WTC11 (cell line): ENCODE measurements at places on chromosomes 2 and 18. TPM values are rescaled to one million over a fixed set of nuclear protein-coding genes. Genes with fewer than 3 reads are reported as not detected.

DNA sequence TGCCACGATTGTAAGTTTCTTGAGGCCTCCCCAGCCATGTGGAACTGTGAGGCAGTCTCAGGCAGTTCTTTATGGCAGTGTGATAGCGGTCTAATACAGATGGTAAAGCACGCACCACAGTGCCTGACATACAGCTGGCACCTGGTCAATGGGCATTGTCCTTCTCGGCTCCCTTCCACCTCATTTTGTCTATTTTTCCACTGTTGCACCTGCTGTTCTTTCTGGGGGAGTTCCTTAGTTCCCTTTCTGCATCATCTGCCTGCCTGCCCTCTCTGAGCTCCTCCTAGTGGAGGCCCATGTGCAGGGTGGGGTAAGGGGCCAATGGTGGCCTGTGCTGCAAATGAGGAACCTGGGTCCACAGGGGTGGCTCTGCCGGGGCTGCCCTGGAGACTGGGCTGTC, 157.6 kb downstream of the LPIN1 start:
- no peak overlapping the region for H3K27ac ChIP-seq
- no peak for DNase-seq
- no peaks in the 10 kb centered on the region; the same call in 1 of the 2 replicates for H3K27me3 ChIP-seq
- H3K4me3 ChIP-seq: no peak overlapping the region
- peaks cover 2% of the 10 kb centered on the region; the same call in 1 of the 2 replicates for H3K4me1 ChIP-seq
- no peaks in the 10 kb centered on the region for H3K36me3 ChIP-seq

DNA sequence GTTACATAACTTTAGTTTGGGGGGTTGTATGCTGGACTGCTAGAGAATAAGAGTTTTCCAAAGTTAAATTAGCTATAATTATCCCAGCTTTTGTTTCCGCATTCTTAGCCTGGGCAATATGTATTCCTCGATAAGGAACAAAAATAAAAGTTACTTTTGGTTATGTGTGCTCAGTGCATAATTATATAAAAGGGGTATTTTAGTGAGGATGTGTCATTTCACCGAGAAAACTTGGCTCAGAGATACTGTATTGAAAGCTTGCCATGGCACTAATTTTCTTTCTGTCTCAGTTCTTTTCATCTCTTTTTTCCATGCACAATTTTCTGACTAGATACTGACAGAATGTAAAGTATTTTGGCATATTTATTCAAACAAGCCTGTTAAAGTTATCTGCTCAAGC, 28.2 kb downstream of the ARHGAP15 start:
- H3K27ac ChIP-seq: no peak overlapping the region
- DNase-seq: no peak
- no peaks in the 10 kb centered on the region; the same call in 1 of the 2 replicates for H3K27me3 ChIP-seq
- peaks cover 14% of the 10 kb centered on the region for H3K4me1 ChIP-seq

DNA sequence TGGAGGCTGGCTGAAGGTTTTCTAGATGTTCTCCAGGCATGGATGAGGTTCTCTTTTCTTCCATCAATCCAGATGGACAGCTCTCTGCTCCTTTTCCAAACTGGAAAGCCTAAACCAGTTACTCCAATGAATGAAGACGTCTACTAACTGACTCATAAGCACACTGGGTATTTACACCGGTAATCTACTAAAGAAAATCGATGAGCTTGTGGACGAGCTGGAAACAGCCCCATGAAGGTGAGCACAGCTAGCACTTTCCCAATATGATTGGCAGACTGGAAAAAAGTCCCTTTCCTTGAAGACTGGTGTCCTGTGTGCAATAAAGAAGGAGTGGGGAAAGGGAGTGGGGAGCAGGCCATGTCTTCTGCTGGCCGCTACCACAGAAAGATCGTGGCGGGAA, 84.0 kb downstream of the ACTR2 start:
- no peaks in the 10 kb centered on the region for H3K27me3 ChIP-seq
- no peak overlapping the region for H3K27ac ChIP-seq
- no peak overlapping the region for H3K4me3 ChIP-seq
- H3K36me3 ChIP-seq: peaks cover 26% of the 10 kb centered on the region
- no peaks in the 10 kb centered on the region for H3K4me1 ChIP-seq

DNA sequence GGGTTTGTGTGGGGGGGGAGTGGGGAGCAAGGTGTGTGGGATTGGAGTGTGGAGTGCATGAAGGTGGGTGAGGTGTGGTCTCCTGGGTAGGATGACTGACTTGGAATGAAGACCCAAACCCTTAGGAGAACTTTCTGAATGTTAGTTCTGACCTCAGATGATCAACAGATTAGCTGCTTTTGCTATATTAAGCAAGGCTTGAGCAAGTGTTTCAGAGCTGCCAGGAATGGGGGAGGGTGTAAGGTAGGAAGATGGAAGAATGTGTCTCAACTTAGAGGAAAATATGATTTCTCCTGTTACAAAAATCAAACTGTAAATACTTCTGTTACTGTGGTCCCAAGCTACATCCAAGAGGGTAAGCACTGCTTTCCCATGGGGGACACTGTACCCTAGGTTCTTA, 273.6 kb downstream of the TGIF1 start:
- H3K27me3 ChIP-seq: no peaks in the 10 kb centered on the region
- H3K27ac ChIP-seq: no peak overlapping the region
- DNase-seq: no peak
- H3K4me1 ChIP-seq: peaks cover 30% of the 10 kb centered on the region
- no peak overlapping the region for H3K4me3 ChIP-seq
- H3K36me3 ChIP-seq: peaks cover 3% of the 10 kb centered on the region

Gene ACADL
- total RNA-seq: 0.39 to 0.60 TPM (median 0.42 TPM) in 3 replicates

Gene NBEAL1
- 7.7 to 10.5 TPM (median 8.5 TPM) in 3 replicates for total RNA-seq
